ENCODE measurements at places on chromosomes 16 and 17.

DNA sequence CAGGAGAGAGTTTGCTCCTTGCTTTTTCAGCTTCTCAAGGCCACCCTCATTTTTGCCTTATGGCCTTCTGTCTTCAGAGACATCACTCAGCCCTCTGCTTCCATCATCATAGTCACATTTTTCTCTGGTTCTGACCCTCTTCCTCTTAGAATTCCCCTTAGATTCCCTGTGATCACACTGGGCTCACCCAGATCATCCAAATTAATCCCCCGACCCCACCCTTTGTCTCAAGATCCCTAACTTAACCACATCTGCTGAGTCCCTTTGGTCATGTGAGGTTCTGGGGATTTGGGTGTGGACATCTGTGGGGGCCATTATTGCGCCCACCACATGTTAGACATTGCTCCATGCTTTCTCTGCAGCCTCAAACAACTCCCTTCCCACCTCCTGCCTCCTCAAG, 323.4 kb downstream of the CPPED1 start:
- DNase-seq = no peak

DNA sequence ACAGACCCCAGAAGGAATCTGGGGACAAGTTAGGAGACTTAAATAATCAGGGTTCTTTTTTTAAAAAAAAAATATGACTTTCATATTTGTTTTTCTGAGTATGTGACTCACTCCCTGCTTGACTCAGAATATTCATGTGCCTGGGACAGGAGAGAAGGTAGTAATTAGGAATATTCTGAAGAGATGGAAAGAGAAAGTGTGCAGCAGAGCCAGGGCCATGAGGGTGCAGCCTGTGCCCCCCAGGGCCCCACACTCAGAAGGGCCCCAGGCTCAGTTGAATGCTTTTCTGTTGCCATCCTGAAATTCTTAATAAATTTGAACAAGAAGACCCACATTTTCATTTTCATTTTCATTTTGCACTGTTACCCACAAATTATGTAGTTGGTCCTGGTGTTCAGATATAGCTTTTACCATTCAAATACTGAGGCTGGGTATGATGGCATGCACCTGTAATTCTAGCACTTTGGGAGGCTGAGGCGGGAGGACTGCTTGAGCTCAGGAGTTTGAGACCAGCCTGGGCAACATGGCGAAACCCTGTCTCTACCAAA, 11.5 kb upstream of the LONP2 start:
- DNase-seq = peak; percentile 8

GRCh38 chr16:89020925-89021595, 44.1 kb upstream of the CBFA2T3 start:
- no peak for DNase-seq

DNA sequence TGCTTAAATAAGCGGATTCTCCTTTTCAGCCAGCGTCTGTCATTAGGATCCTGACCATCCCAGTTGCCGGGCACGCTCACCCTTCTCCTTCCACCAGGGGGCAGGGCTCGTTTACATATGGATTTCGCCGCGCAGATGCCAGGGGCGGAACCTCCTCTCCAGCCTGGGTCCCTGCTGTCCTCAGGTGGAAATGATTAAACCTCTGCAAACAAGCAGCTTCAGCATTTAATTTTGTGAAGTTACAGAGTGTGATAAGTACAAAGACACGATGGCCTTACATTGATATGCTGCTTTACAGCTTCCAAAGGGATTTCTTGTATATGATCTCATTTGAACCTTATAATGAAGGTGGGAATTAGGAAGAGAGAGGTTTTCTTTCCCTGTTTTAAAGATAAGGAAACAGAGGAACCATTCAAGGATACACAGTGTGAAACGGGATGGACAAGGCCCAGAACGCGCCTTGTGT, 3.9 kb upstream of the KRT28 start:
- DNase-seq = peak; percentile 84

GRCh38 chr17:15659236-15659635, 24.9 kb downstream of the TRIM16 start:
- DNase-seq = no peak

- DNase-seq = no peak
These were observed 80.8 kb upstream of the DNAJA2 start for GRCh38 chr16:47054306-47054705.

GRCh38 chr17:2018716-2019510, 6.2 kb downstream of the RTN4RL1 start:
- DNase-seq = no peak

GRCh38 chr16:90050969-90051368, 26.2 kb downstream of the PRDM7 start:
- no peak for DNase-seq

DNA sequence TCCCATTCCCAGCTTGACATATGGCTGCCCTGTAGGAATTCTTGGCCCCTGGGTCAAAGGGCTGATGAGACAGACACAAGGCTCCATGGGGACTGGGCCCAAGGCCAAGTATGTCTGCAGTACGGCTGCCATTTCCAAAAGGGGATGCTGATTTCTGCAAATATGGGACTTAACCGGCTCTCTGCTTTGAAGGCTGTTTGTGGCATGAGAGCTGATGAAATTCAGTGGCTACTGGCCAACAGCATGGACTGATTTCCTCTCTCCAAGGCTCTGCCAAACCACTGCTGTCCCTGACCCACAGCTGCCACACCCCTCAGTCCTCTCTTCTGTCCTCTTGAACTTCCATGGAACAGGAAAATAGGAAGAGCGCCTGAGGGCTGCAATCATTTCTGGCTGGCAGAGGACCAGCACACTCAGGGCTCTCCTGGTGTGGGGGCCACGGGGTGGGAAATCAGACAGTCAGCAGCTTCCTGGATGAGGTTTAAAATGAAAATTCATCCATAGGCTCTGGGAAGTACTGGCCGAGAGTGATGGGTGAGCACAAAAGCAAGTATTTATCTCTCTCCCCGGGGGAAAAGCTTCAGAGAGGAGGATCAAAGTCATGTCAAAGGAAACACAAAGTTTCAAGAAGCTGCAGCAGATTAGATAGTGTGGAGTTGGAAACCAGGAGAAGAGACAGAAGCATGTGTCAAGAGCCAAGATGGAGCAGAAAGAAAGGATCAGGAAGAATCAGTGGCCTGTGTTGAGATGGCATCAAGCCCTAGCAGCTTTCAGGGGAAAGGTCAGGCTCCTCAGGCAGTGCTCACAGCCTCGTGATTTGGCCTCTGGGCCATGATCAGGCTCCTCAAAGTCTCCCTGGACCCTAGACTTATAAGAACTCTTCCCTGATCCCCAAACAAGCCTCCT, 64.1 kb upstream of the SREBF1 start:
- DNase-seq = no peak

DNA sequence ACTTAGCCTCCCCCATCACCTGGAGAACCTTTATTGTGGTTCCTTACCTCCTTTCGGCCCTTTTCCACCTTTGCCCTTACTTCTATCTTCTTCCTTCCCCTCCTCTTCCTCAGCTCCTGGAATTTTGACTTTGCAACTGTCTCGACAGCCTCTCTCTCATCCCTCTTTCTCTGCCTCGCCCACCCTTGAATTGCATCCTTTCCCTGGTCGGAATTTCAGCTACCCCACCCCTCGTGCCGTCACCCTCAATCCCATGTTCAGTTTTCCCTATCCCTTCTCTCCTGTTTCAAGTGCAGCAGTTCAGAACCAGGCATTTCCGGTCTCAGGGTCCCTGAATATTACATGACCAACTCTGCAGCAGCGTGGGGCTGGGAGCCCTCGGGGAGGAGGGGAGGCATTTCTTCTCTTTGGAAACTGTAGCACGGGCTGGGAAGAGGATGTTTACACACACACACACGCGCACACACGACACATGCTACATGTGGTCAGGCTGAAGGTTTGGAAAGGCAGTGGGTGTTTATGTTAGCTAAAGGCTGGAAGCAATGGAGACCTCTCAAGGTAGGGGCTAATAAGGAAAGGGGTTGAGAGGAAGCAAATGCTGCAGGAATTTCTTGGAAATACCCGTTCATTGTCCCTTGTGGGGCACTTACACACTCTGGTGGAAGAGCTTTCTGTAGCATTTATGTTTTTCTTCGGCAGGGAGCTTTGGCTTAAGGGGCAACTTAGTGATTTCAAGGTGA, 971 bp downstream of the MINK1 start:
- peak; percentile 19 for DNase-seq

- no peak for DNase-seq
These were observed 387.1 kb downstream of the XYLT1 start for GRCh38 chr16:17083628-17084027.

DNA sequence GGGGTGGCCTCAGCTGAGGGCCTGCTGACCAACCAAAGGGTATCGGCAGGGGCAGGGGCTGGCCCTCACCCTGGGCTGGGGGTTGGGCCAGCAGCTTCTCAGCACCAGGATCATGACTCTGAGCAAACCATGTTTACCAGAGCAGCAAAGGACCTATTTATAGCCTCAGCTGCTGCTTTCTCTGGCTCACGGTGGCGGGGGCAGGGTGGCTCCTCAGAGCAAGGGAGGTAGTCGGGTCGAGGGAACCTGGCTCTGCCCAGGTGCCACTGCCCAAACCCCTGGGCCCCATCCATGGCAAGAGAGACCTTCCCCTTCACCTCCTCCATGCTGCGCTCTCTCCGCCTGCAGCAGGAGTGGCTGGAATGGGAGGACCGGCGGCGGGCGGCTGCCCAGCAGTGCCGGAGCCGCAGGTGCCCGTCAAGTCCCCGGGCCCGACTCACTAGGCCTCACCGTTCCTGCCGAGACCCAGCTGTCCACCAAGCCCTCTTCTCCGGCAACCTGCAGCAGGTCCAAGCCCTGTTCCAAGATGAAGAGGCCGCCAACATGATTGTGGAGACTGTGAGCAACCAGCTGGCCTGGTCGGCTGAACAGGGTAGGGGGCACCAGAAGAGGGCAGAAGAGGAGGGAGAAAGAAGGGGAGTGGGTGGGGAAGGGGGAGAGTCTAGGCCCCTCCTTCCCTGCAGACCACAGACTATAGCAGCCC, at the start of gene ASB16:
Gene ASB16 (plus strand): TSS at position 206 of the 703 bp plus-strand sequence. CDS start 86 bp downstream, at position 292.
- no peak for DNase-seq

DNA sequence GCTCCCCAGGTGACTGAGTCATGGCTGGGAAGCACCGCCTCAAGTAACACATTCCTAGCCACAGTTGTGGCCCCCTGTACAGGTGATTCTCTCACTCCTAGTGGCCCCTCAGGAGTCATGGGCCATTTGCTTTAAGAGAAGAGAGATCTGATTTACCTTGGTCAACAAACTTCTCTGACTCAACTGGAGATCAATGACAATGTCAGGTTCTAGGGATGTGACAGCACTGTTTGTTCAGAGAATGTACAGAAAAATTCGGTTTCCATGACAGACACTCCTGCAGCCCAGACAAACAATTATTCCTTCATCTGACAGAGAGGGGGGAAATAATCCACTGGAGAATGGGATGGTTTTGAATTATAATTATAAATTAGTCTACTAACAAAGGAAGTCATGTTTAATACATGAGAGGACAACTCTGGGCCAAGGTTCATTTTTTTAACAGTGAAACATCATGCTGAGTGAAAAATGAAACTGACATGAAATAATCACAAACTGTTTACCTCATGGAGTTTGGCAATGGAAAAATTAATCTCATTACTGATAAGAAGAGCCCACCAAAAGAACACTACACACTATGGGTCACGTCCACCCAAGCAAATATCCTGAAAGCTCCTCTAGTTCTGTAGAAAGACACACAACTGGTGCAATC, 9.7 kb downstream of the ERN1 start:
- DNase-seq = no peak

DNA sequence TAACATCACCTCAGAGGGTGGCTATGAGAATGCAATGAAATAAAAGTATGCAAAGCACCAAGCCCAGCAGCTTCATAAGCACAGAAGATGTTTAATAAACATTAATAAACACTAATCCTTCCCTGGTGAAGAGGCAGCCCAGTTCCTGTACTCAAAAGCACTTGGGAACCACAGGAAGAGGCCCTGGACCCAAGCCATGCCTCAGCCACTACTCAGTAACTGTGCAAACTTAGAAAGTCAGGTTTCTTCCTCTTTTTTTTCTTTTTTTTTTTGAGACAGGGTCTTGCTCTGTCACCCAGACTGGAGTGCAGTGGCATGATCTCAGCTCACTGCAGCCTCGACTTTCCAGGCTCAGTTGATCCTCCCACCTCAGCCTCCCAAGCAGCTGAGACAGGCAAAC, 5.3 kb downstream of the ARHGAP17 start:
- no peak for DNase-seq

- no peak for DNase-seq
These were observed 131.5 kb upstream of the RCVRN start for GRCh38 chr17:10036511-10037061.

- DNase-seq = no peak
These were observed 24.4 kb downstream of the CNTROB start for GRCh38 chr17:7956228-7956965.

DNA sequence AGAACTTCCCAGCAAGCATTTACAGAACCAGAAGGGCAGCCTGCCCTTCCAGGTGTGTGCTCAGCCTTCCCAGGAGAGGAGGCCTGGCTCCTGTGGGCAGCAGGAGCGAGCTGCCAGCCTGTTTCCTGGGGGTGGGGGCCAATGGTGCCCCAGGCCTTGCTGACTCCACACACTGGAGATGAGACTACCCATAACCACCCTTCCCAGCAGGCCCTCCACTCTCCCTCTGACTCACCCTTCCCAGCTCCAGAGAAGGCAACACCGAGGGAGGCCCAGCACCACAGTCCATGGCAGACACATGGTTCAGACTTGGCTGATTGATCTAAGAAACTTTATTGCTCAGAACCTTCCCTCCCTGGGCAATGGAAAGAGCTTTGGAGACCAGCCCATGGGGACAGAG, 1.8 kb upstream of the PRSS53 start:
- no peak for DNase-seq

- no peak for DNase-seq
These were observed 7.9 kb upstream of the RNF157 start for GRCh38 chr17:76248013-76248782.

- DNase-seq = no peak
These were observed 5.0 kb downstream of the ZNF689 start for GRCh38 chr16:30605158-30605557.

GRCh38 chr16:17493012-17493411, 22.3 kb upstream of the XYLT1 start:
- no peak for DNase-seq

DNA sequence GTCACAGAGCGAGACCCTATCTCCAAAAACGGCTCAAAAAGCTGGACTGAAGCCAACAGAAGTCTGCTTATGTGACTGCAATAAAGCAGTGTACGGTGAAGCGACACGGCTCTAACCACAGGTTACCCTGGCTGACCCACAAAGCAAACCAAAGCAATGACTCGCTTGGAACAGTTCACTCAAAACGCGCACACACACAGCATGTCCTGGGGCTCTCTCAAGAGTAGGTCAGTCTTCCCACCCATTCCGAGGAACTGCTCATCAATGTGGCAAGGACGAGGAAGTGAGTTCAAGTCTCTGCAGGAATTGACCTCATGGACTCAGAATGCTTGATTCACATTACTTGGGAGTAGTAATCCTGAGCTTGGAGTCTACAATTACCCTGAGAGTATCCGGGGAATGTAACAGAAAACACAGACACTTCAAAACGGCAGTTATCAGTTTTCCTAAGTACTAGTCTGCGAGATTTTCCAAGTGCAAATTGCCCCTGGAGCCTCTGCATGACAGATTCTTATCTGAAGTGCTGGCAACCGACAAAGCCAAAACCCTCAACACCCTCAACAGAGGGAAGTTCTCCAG, 25.4 kb downstream of the PELP1 start:
- peak; percentile 50 for DNase-seq

DNA sequence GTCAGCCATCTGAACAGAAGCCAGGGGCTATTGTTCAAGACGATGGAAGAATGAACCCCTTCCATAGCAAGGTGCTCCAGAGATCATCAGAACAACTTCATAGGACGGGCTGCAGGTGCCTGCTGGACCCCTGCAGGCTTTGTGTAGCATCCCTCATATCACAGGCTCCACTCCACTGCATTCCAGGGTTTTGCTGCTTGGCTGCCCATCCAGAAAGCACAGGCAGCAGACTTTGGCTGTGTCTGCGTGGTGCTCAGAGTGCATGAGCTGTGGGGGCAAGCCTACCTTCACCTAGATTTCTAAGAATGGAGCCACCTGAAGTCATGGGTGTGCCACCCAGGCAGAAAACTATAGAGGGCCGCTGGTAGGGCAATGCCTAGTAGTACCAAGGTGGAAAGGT, 93.9 kb upstream of the NLRP1 start:
- DNase-seq = no peak

Data from stimulated activated naive CD8-positive, alpha-beta T cell treated with anti-CD3 and anti-CD28 coated beads, Interleukin-15, Interleukin-2, amounts not matched to agents 100 U/mL and 50 U/mL, for 24 hours (primary cell).